Activated T-helper 1 cell treated with anti-CD3 and anti-CD28 coated beads, Interleukin-2, amount 50 U/mL, for 16 hours (primary cell): ENCODE measurements at places on chromosomes 2 and 18.

DNA sequence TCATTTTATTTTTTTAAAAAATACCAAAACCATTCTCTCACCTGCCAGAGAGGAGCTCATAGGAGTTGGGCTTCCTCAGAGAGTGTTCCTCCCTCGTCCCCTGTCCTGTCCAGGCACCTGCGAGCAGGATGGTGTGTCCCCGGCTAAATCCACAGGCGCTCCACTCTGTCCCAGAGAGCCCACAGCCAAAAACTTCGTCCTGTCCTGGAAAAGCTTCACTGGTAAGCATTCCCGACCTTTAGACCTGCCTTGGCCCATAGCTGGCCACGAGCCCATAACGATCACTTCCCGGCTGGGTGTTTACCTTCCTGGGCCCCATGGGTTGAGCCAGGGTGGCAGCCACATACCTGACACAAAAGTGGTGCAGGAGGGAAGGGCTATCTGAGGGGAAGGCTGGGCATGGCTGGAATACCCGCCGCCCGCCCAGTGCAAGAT, at the start of gene NGEF:
NGEF (minus strand) TSS at position 230 of the 435 bp plus-strand sequence. CDS start 38,366 bp downstream, outside the sequence.
- DNase-seq = no peak

DNA sequence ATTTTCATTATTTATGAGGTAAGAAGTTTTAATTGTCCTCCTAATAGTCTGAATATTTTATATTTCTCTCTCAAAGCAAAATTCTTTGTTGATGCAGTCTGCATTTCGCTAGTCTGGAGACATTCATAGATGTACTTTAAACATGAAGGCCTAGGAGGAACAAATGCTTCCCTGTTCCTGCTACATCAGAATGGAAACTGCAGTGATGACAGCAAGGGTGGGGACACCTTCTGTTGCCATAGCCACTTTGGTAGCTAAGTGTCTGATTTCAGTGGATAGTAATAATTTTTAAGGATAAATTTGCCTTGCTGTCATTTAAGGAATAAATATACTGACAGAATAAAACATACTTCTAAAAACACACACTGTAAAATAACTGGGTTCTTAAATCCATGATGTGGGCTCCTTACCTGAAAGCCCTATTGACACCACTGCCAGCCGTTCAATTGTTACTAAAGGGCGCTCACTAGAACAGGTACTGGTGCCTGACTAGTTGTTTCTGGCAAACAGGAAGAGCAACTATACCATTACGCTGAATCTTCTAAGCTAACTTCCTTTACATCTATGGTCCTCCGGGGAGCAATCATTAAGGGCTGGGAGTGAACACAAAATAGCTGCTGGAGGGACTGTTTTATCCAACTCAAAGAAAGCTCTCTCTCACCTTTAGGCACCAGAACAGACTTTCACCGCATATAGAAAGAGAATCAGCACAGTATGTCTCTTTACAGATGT, 88.2 kb downstream of the TMEM131 start:
- DNase-seq = no peak

- DNase-seq = no peak
Observed at GRCh38 chr18:48034651-48035555, 104.4 kb upstream of the SMAD2 start.

GRCh38 chr18:57630754-57631595, 9.3 kb upstream of the NARS1 start:
- no peak for DNase-seq

DNA sequence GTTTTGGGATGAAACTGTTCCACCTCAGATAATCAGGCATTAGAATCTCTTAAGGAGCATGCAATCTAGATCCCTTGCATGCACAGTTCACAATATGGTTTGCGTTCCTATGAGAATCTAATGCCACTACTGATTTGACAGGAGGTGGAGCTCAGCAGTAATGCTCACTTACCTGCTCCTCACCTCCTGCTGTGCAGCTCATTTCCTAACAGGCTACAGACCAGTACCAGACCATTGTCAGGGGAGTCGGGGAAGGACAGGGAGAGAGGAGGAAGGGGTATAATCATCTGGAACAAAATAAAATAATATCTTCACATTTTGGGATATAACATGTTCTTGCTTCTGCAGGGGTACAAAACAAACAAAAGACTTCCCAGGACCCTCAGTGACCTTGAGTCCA, 532.0 kb upstream of the FSHR start:
- DNase-seq = no peak

DNA sequence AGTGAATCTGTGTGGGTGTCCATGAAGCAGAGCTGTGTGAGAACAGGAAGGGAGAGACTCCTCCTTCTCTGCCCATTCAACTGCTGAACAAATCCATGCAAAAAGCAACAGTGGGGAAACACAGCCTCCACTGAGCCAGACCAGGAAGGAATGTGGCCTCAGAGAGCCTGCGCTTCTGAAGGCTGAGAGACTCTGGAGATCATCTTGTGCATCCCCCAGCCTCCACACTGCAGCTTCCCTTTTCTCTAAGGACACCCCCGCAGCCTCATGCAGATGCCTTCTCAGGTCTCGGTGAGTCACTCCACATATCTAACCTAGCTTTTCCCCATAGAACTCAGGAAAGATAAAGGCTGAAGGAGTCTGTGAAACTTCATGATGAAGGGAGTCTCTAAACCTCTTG, 402.9 kb downstream of the TNS1 start:
- DNase-seq = no peak

- no peak for DNase-seq
Observed at GRCh38 chr2:168669151-168669550, 133.3 kb upstream of the NOSTRIN start.

GRCh38 chr2:16773080-16773713, 107.6 kb upstream of the CYRIA start:
- no peak for DNase-seq

DNA sequence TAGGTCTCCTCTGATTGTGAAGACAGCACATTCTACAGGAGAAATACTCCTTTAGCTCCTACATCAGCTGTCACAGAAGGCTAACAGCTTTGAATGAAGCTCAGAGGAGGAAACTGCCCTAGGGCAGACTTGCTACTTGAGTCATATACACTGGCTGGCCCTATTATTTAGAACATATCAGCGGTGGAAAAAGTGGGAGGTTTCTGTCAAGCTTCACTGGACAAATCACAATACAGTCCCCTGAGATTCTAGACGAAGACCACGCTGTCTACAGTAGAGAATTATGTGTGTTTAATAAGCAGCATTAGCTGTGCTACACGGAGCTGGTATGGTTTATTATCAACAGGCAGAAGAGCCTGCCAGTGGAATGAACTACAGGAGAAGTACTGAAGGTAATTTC, 230.9 kb upstream of the FSIP2 start:
- no peak for DNase-seq

DNA sequence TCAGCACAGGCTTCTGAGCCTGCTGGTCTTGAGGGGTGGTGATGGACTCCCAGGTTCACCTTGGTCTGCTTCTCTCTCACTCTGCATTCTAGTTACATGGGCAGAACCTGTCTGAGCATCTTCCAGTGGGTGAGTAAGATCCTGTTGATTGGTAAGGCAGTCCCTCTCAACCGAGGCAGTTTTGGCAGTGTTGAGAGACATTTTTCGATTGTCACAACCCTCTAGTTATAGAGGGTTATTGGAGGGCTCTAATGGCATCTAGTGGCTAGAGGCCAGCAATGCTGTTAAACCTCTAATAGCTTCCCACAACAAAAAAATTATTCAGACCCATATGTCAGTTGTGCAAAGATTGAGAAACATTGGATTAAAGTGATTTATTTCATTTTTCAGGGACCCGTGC, 9.3 kb upstream of the MGAT5 start:
- DNase-seq = no peak

DNA sequence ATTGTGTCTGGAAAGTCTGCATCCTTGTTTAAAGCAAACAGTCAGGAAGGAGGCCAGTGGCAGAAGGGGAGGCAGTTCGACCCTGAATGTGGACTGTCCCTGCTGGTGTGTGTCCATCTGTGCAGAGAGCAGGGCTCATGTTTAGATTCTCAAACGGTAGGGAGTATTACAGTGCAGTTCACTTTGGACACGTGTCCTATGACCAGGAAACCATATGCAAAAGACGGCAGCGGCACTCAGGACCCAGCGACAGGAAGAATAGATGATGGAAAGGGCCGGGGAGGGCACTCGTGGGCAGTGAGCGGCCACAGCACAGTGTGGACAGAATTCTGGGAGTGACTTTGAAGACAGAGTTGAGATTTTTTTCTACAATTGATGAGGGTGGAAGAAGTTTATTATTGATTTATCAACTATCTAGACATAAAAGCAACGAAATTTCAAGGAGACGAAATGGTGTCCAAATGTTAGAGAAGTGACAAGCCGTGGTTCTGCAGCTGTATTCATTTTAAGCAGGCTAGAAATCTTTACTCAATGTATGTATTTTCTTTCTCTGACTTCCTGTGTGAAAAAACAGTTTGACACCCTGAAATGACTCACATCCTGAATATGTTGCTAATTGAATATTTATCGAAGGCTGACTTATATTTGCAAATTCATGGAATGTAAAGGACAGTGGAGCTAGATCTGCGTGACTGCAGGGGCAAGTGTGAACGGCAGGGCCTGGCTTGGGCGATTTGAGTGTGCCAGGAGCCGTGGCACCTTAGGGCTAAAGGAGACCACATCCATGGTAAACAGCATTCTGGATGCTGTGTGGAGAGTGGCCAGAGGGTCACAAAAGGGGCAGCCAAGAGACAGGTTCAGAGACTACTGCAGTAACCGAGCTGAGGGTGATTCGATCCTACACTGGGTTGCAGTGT, 214.2 kb downstream of the PTGR3 start:
- no peak for DNase-seq

DNA sequence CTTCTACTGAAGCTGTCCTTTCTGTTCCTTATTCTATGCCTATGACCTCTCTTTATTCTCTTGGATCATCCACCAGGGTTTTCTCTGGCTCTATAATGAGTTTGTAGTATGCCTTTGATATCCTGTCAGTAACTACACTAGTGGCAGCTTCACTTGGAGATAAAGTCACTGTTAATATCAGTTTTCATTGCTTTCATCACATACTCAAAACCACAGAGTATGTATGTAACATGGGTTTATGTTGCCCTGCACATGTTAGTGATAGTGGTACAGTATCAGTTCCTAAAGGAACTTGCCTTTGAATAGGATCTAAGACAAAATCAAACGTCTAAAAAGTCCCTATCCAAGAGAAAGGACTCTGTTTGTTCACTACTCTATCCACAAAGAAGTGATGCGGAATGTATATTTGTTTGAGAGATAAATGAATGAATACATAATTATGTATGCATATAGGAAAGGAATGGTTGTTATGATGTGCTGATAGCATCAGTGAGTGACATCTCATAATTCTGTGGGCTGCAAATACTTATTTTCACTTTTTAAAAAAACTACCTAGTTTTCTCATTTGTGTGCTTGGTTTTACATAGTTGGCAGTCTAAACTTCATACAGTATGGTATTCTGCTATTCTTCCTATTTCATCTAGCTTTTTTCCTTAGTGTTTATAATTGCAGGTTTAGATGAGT, 45.1 kb downstream of the TET3 start:
- DNase-seq = no peak

DNA sequence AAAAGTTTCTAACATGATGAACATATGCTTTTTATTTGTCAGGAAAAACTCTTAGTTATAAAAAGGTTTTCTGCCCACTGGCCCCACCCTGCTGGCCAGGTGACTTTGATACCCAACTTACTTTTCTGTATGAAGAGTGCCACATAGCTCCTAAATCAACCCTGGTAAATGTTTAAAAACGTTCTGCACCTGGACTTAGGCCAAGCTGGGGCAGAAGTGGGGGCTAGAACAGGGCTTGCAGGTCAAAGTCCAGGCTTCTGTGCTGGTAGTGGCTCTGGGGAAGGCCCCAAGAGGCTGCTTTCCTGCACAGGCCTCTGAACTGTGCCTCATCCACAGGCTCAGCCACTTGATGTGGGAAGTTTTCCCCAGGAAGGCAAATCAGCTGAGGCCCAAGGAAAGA, 171.7 kb downstream of the ANKRD30B start:
- no peak for DNase-seq

DNA sequence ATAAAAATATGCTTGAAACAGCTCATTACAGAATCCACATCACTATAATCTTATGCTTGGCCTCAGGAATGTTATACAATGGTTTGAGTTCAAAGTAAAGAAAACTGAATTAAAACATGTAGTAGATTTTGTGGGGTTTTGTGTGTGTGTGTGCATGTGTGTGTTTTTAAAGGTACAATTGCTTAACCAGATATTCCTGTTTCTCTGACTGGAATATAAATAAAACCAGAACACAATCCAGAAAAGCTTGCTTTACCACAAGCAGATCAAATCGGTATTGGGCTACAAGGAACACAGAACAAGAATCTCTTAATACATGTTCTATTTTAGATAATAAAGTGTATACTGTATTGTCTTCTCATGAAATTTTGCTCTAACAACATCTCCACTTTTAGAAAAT, 110.0 kb downstream of the TMEM247 start:
- no peak for DNase-seq

GRCh38 chr2:206968134-206969086, 29.1 kb downstream of the CPO start:
- no peak for DNase-seq

DNA sequence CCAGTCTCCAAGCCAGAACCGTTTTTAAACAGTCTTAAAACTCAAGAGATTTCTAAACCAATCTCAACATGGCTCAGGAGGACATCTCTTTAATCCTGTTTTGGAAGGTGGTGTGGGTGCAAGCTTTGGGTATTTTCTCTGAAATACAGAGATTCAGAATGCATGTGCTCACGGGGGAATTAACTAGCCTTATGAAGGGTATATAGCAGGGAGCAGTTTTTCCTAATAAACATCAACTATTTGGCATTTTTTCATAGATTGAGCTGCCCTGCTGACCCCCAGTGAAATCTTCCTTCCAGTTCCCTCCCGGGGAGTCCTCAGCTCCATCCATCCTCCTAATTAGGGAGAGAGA, 122.6 kb downstream of the SMAD7 start:
- no peak for DNase-seq

DNA sequence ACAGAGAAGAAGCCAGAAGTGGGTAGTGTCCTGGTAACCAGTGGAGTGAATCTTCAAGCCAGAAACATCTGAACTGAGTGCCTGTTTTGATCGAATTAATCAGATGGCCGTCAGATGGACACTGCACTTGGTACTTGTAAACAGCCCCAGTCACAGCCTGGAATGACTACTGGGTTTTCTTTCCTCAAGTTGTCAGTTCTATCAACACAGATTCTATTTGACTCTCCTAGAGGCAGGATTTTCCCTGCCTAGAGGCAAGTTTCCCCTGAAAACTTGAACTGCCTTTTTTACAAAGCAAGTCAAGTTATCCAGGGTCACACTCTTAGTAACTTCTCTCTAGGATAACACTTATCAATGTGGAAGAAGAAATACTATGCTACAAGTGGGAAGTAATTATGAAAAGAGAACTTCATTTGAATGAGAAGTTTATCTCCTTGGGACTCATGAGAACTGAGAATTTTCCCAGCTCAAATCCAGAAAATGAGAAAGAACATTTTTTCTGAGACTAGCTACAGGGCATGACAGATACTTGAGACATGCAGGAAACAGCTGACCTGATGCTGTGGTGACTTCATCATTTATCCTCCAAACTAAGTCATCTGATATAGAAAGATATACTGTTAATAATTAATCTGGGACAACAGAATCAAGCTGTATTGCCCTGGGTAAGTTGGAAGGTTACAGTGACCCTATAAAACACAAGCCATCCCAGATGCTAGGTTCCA, 36.0 kb downstream of the SULT1C2 start:
- DNase-seq = no peak
